Stimulated activated CD8-positive, alpha-beta memory T cell treated with anti-CD3 and anti-CD28 coated beads, Interleukin-4, amount 100 ng/mL, for 48 hours (primary cell): ENCODE measurements at places on chromosomes 2 and 18.

DNA sequence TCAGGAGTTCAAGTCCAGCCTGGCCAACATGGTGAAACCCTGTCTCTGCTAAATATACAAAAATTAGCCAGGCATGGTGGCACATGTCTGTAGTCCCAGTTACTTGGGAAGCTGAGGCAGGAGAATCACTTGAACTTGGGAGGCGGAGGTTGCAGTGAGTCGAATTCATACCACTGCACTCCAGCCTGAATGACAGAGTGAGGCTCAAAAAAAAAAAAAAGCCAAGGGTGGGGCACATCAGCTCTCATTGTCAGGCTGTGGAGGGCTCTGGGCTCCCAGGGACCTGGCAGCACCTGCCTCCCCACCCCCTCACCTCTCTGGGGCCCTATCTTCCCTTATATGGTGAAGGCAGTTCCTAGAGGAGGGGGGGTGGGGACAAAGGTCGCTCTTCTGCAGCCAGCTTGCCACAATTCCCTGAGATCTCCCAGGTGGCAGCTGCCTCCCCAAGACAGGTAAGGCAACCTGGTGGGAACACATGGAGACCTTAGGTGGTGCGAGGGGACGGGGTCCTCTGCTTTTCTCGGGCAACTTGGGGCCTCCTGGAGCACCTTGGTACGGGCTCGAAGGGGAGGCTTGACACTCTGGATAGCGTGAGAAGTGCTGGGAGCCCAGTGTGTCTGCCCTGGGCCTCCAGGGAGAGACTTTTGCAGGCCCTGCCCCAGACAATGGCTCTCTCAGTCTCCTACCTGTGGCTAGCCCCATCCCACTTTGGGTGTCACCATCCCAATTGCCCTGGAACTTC, at the start of gene VIL1:
Gene VIL1 (plus strand): TSS at position 407 of the 742 bp plus-strand sequence. CDS start 4,656 bp downstream, outside the sequence.
- no peak for DNase-seq

DNA sequence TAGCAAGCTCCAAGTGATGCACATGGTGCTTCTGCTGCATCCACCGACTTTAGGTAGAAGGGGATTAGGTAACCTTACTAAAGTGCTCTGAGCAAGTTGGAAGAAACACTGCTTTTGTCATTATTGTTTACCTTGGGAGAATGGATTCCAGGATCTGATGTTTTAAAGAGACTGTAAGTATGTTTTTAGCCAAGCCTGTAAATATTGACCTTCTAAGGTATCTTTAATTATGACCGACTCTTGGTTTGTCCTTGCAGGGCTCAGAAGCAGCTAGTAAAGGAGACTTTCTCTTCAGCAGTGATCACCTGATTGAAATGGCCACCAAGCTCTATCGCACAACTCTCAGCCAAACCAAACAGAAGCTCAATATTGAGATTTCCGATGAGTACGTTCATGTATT, 170.7 kb downstream of the MYO1B start:
- DNase-seq = no peak

GRCh38 chr2:85183479-85183878, 50.3 kb downstream of the TCF7L1 start:
- no peak for DNase-seq

- peak; percentile 29 for DNase-seq
These were observed 19.0 kb downstream of the CROCC2 start for GRCh38 chr2:240925191-240925567.

DNA sequence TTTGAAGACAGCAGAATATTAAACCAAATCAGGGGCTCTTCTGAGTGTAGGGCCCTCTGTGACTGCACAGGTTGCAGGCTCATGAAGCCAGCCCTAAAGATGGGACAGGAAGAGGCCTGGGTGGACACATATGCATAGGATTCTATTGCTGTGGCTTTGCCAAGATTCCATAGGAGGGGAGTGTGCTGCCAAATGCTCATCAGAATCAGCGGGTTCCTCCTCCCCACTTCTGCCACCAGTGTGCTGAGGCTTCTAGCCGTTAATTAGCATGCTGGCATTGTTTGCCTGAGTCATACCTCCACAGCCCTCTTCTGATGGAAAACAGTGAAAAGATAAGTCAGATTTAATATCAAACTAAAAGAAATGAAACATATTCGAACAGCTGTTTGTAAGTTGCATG, 103.9 kb upstream of the TMEFF2 start:
- DNase-seq = no peak

- no peak for DNase-seq
These were observed 287.7 kb downstream of the NBAS start for GRCh38 chr2:15273452-15273851.

- no peak for DNase-seq
These were observed 220.0 kb downstream of the LDLRAD4 start for GRCh38 chr18:13438507-13439056.

DNA sequence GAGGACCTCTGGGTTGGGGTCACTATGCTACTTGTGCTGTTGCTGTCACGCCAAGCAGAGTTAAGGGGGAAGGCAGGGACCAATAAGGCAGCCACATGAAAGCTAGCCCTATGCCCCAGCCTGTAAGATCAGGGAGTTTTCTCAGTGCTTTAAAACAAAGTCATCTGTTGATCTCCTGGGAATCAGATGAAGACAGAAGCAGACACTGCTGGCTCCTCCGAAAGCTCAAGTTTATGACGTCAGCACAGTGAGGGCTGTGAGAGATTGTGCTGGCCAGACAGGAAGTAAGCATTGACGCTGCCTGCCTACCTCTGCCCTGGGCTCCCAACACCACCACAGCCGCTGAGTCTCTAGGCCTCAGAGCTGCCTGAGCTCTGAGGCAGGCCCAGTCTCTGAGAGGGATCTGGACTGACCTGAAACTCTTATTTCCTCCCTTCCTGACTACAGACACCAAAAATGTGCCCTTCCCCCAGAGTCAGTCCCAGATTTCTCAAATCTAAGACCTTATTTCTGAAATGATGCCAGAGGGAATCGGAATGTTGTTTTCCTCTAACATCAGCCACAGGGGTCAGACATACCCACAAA, 118.1 kb upstream of the EPAS1 start:
- DNase-seq = peak; percentile 59

DNA sequence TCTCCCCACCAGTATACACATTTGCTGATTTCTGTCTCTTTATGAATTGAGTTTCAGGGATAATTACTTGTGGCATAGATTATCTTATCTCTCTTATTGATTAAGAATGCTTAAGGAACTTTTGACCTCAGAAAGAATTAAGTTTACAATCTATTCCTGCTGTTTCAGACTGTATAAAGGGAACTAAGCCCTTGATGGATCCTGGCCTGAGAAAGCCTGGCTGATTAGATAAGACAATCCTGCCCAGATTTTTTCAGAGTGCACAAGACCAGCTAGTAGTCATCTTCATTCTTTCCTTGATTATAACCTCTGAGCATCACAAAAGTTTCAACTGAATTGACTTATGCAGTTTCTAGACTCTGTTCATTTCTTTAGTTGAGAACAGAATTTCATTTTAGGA, 22.7 kb upstream of the TFPI start:
- DNase-seq = no peak

DNA sequence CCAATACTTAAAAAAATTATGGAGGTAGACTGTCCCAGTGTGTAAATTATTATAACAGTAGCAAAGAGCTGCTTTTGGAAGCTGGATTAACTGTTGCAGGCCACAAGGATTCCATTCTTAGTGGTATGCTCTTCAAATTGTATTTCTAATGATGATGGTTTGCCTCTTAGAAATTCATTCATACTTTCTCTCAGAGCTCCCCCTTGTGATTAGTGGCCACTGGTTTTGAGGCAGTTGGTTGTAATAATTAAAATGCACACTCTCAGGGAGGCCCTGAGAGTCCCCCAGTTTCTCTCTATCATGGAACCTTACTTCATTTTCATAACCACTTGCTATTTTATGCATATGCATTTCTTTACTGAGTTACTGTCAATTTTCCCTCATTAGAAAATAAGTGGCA, 122.5 kb downstream of the PLA2R1 start:
- DNase-seq = no peak

- DNase-seq = no peak
These were observed 39.9 kb upstream of the SMAD7 start for GRCh38 chr18:48990481-48991318.
